ENCODE measurements at places on chromosomes 12 and 14. TPM values are rescaled to one million over a fixed set of nuclear protein-coding genes. Genes with fewer than 3 reads are reported as not detected.

DNA sequence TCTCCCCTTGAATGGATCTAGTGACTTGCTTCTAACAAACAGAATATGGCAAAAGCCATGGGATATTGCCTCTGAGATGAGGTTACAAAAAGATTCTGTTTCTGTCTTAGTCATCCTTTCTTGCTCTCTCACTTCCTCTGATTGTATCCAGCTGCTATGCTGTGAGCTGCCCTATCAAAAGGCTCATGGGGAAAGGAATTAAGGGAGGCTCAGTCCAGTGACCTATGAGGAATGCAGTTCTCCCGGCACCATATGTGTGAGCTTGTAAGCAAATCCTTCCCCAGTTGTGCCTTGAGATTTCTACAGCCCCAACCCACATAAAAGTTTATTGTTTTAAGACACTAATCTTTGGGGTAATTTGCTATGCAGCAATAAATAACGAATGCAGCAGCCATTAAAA, 183.1 kb downstream of the KLHL28 start:
- no peak overlapping the region for H3K4me3 ChIP-seq
- H3K4me1 ChIP-seq: no peaks in the 10 kb centered on the region
- H3K27ac ChIP-seq: no peak overlapping the region

- peaks cover 15% of the 10 kb centered on the region for H3K36me3 ChIP-seq
- no peak for DNase-seq
- no peaks in the 10 kb centered on the region for H3K27me3 ChIP-seq
- peak overlapping the region; percentile 97 for H3K4me3 ChIP-seq
- H3K27ac ChIP-seq: peak overlapping the region; percentile 100
- peaks cover 64% of the 10 kb centered on the region for H3K4me1 ChIP-seq
These were observed 2.6 kb downstream of the ARF6 start for GRCh38 chr14:49895480-49895879.

GRCh38 chr12:43742106-43742505, 16.5 kb downstream of the PUS7L start:
- no peaks in the 10 kb centered on the region for H3K27me3 ChIP-seq
- no peak for DNase-seq
- no peak overlapping the region for H3K27ac ChIP-seq
- H3K36me3 ChIP-seq: peaks cover 76% of the 10 kb centered on the region
- H3K4me1 ChIP-seq: no peaks in the 10 kb centered on the region

Gene TMED10
- polyA plus RNA-seq: 318 TPM

GRCh38 chr14:56049536-56049935, 68.7 kb upstream of the PELI2 start:
- H3K4me1 ChIP-seq: no peaks in the 10 kb centered on the region
- H3K27ac ChIP-seq: no peak overlapping the region
- H3K36me3 ChIP-seq: no peaks in the 10 kb centered on the region
- H3K27me3 ChIP-seq: no peaks in the 10 kb centered on the region
- H3K4me3 ChIP-seq: no peak overlapping the region

DNA sequence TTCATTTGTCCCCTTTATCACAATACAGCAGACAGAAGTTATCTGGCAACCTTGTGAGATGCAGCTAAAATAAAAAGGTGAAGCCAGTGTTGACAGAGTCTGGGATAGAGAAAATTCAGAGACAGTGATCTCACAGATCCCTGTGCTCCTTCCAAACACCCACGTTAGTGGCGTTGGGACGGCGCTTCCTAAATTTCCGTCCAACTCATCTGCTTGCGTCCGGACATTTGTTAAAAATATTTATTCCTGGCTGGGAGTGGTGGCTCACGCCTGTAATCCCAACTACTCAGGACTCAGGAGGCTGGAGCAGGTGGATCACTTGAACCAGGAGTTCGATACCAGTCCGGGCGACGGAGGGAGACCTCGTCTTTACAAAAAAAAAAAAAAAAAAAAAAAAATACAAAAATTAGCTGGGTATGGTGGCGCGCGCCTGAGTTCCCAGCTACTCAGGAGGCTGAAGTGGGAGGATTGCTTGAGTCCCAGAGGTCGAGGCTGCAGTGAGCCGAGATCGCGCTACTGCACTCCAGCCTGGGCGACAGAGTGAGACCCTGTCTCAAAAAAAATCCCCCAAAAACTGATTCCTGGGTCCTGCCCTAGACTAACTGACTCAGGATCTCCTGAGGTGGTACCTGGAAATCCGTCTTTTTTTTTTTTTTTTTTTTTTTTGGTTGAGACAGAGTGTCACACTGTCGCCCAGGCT, 708 bp upstream of the TCTN1 start:
- H3K4me3 ChIP-seq: peak overlapping the region; percentile 93
- no peaks in the 10 kb centered on the region for H3K27me3 ChIP-seq
- DNase-seq: no peak

GRCh38 chr14:64549016-64549415, 745 bp upstream of the PPP1R36 start:
- H3K36me3 ChIP-seq: no peaks in the 10 kb centered on the region
- H3K4me3 ChIP-seq: peak overlapping the region; percentile 72
- no peak for DNase-seq
- peaks cover 15% of the 10 kb centered on the region for H3K4me1 ChIP-seq
- H3K27ac ChIP-seq: no peak overlapping the region

- no peak for DNase-seq
- peaks cover 6% of the 10 kb centered on the region for H3K4me1 ChIP-seq
- no peak overlapping the region for H3K4me3 ChIP-seq
- H3K36me3 ChIP-seq: no peaks in the 10 kb centered on the region
- H3K27ac ChIP-seq: no peak overlapping the region
- H3K27me3 ChIP-seq: peaks cover 5% of the 10 kb centered on the region
These were observed 35.0 kb upstream of the CORO1C start for GRCh38 chr12:108766294-108766693.

GRCh38 chr12:12376646-12377448, 20.0 kb downstream of the BORCS5 start:
- H3K4me3 ChIP-seq: no peak overlapping the region
- DNase-seq: no peak
- peaks cover 15% of the 10 kb centered on the region for H3K4me1 ChIP-seq
- H3K36me3 ChIP-seq: no peaks in the 10 kb centered on the region

DNA sequence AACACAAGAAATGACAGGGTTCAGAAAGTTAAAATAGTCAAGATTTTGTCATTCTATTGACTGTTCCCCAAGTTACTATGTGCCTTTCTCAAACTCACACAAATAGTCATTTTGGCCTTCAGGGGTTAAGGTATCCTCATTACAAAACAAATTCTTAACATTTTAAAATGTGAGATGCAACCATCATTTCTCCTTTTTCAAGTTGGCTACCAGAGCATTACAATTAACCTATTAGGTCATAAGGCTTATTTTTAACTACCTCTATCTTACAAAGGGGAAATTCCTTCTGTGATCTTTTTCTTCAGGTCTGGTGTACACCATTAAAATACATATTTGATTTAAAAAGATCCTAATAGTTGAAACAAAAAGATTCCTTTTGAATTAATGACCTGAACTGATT, 61.2 kb downstream of the SLC38A1 start:
- H3K36me3 ChIP-seq: peaks cover 52% of the 10 kb centered on the region
- DNase-seq: no peak
- peaks cover 26% of the 10 kb centered on the region for H3K4me1 ChIP-seq
- H3K27ac ChIP-seq: peak overlapping the region; percentile 100
- no peak overlapping the region for H3K4me3 ChIP-seq
- no peaks in the 10 kb centered on the region for H3K27me3 ChIP-seq

DNA sequence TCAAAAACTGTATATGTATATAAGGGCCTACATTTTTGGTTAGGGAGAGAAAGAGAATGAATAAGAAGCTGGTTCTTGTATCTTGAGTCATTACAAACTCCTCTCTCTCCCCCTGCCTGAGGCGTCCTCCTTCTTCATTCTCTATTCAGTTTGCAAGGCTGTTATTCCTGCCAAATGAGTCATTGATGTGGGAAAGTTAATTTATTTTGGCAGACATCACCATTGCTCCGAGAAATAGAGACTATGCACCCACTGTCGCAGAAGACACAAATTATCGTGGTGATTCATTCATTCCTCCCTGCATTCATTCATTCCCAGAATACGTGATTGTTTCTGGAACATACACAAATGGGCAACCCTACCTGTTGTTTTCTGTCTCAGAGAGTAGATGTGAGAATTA, 112.5 kb upstream of the MED13L start:
- no peaks in the 10 kb centered on the region for H3K36me3 ChIP-seq
- no peaks in the 10 kb centered on the region for H3K27me3 ChIP-seq
- H3K4me1 ChIP-seq: peaks cover 4% of the 10 kb centered on the region
- H3K4me3 ChIP-seq: no peak overlapping the region
- no peak for DNase-seq
- H3K27ac ChIP-seq: no peak overlapping the region

- no peak for DNase-seq
- no peaks in the 10 kb centered on the region for H3K4me1 ChIP-seq
- H3K4me3 ChIP-seq: no peak overlapping the region
These were observed 14.2 kb upstream of the SLC6A12 start for GRCh38 chr12:227923-228845.

Gene CREBL2
- polyA plus RNA-seq: 46.8 TPM

DNA sequence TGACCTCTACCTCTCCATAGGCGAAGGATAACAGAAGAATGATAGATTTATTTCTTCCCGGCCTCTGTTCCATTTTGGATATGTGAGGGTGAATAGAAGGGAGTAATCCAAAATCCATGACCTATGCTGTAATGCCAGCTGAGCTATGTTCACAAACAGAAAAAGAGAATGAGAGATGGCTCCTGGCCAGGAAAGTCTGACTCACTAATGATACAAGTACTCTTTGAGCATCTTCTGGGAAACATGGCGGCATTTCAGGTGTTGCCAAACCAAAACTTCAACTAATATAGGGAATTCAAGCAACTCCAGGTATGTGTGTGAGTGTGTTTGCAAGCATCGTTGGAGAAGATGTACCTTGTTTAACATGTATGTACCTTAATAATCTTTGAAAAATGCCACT, 55.1 kb downstream of the MED13L start:
- H3K27ac ChIP-seq: no peak overlapping the region
- no peaks in the 10 kb centered on the region for H3K27me3 ChIP-seq

DNA sequence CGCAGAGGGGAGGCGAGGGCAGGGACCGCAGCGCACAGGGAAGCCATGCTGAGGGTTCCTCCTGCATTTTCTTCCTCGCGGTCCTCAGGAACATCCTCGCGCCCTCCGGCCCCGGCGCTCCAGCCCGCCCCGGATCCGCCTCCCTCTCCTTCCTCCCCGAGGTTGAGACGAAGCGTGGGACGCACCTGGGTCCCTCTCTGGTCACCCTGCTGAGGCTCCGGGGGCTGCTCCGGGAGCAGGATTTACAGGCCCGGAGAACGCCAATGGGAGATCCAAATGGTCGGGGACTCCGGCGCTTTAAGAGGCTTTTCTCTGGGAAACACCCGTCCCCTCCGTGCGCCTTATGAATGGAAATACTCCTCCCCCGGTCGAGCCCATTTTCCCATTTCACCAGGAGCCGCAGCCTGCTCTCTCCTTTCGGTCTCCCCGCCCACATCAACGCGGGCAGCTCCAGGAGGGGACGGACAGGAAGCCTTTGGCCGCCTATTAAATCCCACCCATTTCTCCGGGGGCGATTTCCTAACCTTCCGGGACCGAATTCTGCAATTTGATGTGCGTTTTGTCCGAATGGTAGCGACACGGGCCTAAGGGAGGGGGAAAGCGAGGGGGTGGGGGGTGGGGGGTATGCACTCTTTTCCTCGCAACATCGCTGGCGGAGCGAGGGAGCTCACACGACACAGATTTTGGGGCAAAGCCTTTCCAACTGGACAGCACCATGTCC, at the start of gene UNC79:
Gene UNC79, plus strand, starts transcription at position 625 of the 721 bp plus-strand sequence. Its CDS starts 91 bp downstream, at position 716.
- no peak for DNase-seq
- peaks cover 3% of the 10 kb centered on the region for H3K36me3 ChIP-seq
- no peaks in the 10 kb centered on the region for H3K4me1 ChIP-seq
- H3K27ac ChIP-seq: no peak within 1 kb of the TSS

DNA sequence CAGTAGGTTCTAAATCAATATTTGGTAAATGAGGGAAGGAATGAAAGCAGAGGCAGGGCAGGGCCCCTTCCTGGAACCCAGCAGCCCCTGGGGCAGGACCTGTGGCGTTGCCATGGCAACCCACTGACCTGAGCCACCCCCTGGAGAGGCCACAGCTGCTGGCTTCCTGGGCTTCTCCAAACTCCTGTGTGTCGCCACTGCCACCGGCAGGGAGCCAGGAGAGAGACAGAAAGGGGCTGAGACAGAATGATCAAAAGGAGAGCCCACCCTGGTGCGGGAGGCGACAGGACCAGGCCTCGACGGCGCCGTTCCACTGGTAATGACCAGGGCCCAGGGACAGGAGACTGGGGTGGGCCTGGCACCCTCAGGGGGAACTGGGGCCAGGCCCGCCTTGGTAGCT, 18.2 kb downstream of the RFX4 start:
- DNase-seq: no peak
- no peak overlapping the region for H3K4me3 ChIP-seq
- H3K4me1 ChIP-seq: peaks cover 2% of the 10 kb centered on the region
- H3K36me3 ChIP-seq: no peaks in the 10 kb centered on the region
- peaks cover 7% of the 10 kb centered on the region for H3K27me3 ChIP-seq

DNA sequence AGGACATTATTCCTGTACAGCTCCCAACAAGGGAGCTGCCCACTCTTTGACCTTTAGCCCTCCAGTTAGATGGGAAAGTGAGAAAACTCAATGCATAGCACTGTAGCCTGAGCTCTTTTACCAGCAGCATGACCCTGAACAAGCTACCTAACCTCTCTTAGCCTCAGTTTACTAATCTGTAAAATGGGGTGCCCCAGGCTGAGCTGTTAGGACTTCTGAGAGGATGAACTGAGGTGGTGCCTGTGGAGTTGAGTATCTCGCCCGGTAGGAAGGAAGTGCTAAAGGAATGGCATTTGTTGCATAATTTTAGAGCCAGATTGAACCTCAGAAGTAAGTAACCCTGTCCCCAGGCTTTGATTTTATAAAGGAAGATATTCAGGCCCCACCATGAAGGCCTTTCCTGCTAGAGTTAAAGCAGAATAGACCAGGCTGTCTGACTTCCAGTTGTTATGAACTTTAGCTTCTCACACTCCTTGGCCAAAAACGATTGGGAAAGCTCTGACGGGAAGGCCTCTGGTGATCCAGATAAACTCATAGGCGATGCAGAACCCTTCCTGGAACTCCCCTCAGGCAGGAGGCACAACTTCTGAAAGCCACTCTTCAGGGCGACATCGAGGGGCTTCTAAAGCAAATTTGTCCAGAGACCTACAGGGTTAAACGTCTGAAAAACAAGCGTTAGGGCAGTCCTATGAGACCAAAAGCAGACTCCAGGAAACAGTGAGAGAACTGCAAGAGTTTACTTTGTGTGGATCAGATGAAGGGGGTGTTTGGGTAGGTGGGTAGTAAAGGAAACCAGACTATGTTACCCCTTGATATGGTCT, 2.5 kb upstream of the SERPINA10 start:
- no peak for DNase-seq
- H3K36me3 ChIP-seq: no peaks in the 10 kb centered on the region
- H3K4me1 ChIP-seq: no peaks in the 10 kb centered on the region
- no peak overlapping the region for H3K27ac ChIP-seq
- H3K4me3 ChIP-seq: no peak overlapping the region

- H3K4me3 ChIP-seq: peak within 1 kb of the TSS; percentile 98
- peaks cover 48% of the 10 kb centered on the region for H3K4me1 ChIP-seq
- peak within 1 kb of the TSS; percentile 99 for H3K27ac ChIP-seq
These were observed at the start of gene CD69 for GRCh38 chr12:9760699-9761418. CD69 (minus strand) TSS chr12:9760901; CDS start chr12:9760820, 81 bp downstream.

Gene LRP1-AS
- polyA plus RNA-seq: not detected

GRCh38 chr14:39491134-39491571, 58.9 kb upstream of the FBXO33 start:
- no peak for DNase-seq
- H3K4me1 ChIP-seq: no peaks in the 10 kb centered on the region
- H3K4me3 ChIP-seq: no peak overlapping the region
